ENCODE measurements at places on chromosomes 2 and 18.

DNA sequence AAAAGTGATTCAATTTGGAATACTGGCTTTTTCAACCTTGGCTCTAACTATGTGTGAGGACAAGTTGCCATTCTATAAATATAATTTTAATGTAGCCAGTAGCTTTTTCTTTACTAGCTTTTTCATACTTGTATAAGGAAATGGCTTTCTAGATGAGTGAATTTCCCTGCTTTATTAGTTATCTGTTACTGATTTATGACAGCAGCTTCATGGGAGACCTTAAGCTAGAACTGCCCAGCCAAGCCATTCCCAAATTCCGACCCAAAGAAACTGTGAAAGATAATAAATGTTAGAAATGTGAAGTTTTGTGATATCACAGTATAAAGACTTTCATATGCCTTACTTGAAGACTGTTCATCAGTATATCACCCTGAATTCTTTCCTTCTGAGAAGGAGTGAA is 32.3 kb downstream of the BABAM2 start:
- no peak for DNase-seq

DNA sequence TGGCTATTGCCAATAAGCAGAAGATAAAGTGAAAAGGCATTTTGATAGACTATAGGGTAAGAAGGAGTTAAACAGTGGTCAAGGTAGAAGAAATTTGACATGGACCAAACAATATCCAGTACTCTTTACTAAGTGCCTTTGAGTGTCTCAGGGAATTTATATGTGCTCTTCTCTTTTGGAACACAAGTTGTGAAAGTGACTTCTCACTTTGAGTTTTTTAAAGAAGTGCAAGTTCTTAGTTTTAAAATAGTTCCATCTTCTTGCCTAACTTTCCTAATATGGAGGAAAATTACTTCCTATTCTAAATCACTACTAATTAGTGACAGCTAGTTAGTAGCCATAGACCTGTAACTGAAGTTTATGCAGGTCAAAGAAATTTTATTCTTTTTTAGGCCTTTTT is 63.4 kb downstream of the AFTPH start:
- DNase-seq: no peak

- no peak for DNase-seq
Measured at GRCh38 chr18:3405713-3406112, 44.3 kb upstream of the TGIF1 start.

DNA sequence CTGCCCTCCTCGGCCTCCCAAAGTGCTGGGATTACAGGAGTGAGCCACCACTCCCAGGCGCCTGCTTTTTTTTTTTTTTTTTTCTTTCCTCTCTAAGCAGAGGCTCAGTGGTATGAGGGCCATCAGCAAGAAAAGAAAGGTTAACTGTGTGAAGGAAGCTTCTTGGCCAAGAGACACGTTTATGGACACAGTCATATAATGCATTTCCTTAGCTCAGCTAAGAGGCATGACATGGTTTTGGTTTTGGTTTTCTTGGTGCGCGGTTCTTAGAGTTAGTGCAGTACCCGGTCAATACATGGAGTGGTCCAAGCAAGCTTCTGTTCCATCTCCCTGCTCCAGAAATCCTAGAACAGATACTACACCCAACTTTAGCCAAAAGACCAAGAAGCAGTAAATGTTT is 42.6 kb downstream of the RALBP1 start:
- no peak for DNase-seq

- DNase-seq: no peak
Measured at GRCh38 chr2:56749152-56749752, 565.5 kb downstream of the CCDC85A start.

Data from cortex of kidney (tissue), 1 donor.